MCF 10A (cell line): ENCODE measurements at places on chromosomes 16 and 17.

DNA sequence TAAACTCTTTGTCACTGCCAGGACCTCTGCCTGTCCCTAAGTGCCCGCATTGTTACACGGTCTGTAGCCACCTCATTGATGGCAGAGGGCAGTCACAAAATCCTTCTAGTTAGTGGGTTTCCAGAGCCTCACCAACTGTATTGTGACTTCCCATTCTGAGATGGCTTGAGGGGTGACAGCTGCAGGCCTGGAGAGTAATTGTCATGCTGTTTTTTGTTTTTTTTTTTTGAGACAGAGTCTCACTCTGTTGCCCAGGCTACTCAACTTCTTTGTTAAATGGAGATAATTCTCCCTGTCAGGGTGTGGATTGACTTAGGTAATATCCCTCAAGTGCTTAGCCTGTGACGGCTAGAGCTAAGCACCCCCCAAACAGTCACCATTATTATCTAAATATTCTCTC is 77.9 kb downstream of the SDR42E1 start:
- H3K4me1 ChIP-seq, result no peaks in the 10 kb centered on the region
- H3K36me3 ChIP-seq, result peaks cover 6% of the 10 kb centered on the region
- DNase-seq, result no peak
- H3K4me3 ChIP-seq, result no peak overlapping the region
- no peaks in the 10 kb centered on the region for H3K27me3 ChIP-seq

GRCh38 chr16:88062341-88063210 is 111.3 kb downstream of the BANP start:
- H3K4me3 ChIP-seq, result no peak overlapping the region
- H3K27ac ChIP-seq, result no peak overlapping the region
- no peak for DNase-seq
- H3K4me1 ChIP-seq, result no peaks in the 10 kb centered on the region
- H3K36me3 ChIP-seq, result peaks cover 21% of the 10 kb centered on the region

DNA sequence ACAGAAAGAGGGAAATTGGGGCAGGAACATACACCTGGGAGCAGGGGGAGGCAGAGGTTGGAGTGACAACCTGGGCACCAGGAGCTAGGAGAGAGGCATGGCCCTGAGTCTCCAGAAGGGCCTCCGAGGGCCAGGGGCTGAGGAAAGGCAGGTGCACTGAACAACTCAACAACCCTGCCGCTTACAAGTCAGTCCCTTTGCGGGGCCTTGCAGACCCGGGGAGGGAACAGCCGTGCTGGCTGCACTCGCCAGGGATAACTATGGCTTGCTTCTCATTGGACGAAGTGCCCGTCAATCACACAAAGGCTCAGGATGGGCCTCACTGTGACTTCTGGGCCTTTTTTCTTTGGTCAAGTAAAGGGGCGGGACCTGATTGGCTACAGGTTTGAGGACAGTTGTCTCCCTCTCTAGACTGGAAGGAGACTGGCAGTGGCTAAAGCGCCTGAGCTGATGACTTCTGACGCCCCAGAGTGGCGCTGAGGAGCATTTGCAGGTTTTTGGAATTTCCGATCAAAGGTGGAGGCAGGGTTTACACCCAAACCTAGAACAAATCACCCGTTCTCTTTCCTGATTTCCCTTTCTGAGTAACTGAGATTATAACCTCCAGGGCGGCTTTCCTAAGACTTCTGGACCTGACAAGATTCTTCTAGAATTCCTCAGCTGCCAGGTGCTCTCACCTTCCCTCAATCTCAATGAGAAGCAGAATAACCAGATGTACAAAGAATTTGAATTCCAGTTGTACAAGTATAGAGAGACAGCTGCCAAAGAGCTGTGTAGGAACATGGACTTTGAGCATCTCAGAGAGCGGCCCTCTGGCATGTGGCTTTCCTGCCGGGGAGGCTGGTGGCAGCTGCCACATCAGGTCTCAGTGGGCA is 27.6 kb upstream of the ST6GALNAC2 start:
- DNase-seq, result peak; percentile 94
- no peak overlapping the region for H3K4me3 ChIP-seq
- peaks cover 11% of the 10 kb centered on the region for H3K4me1 ChIP-seq
- peaks cover 5% of the 10 kb centered on the region for H3K36me3 ChIP-seq

GRCh38 chr16:16830401-16830800 is 451.5 kb downstream of the NPIPA7 start:
- no peak for DNase-seq
- no peaks in the 10 kb centered on the region for H3K27me3 ChIP-seq
- no peak overlapping the region for H3K27ac ChIP-seq
- H3K4me1 ChIP-seq, result no peaks in the 10 kb centered on the region
- no peaks in the 10 kb centered on the region for H3K36me3 ChIP-seq

- no peak overlapping the region for H3K4me3 ChIP-seq
- no peaks in the 10 kb centered on the region for H3K36me3 ChIP-seq
- DNase-seq, result no peak
- no peak overlapping the region for H3K27ac ChIP-seq
- H3K4me1 ChIP-seq, result peaks cover 6% of the 10 kb centered on the region
- H3K27me3 ChIP-seq, result no peaks in the 10 kb centered on the region
These were observed 619.1 kb upstream of the SOX9 start for GRCh38 chr17:71501711-71502110.

DNA sequence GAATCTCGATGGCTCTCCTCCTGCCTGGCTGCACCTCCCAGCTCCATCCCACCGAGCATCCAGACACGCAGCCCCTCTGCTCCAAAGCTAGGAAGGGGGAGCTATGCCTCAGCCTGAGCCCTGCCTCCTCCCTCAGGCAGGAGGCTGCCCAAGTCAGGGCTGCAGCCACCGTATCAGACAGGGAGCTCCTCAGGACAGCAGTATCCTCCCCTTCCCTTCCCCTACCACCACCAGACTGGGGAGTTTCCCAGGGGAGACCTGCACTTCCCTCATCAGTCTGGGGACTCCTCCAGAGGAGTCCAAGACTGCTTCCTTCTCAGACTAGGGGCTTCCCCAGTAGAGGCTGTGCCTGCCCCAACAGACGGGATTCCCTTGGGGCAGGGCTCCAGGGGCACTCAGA is 17.5 kb downstream of the TMEM132E start:
- DNase-seq, result no peak
- H3K36me3 ChIP-seq, result no peaks in the 10 kb centered on the region
- H3K4me3 ChIP-seq, result no peak overlapping the region
- H3K27me3 ChIP-seq, result no peaks in the 10 kb centered on the region
- H3K27ac ChIP-seq, result no peak overlapping the region
- no peaks in the 10 kb centered on the region for H3K4me1 ChIP-seq
